Stimulated activated CD4-positive, alpha-beta T cell treated with anti-CD3 and anti-CD28 coated beads, TNF-alpha, amount 100 ng/mL, for 48 hours (primary cell): ENCODE measurements at places on chromosomes 7 and 10.

- no peak for DNase-seq
Observed at GRCh38 chr10:130801784-130802183, 509.7 kb downstream of the TCERG1L start.

GRCh38 chr10:93850031-93851015 lies 43.5 kb upstream of the SLC35G1 start:
- no peak for DNase-seq

- DNase-seq = no peak
Observed at GRCh38 chr10:52463826-52464225, 149.7 kb downstream of the DKK1 start.

DNA sequence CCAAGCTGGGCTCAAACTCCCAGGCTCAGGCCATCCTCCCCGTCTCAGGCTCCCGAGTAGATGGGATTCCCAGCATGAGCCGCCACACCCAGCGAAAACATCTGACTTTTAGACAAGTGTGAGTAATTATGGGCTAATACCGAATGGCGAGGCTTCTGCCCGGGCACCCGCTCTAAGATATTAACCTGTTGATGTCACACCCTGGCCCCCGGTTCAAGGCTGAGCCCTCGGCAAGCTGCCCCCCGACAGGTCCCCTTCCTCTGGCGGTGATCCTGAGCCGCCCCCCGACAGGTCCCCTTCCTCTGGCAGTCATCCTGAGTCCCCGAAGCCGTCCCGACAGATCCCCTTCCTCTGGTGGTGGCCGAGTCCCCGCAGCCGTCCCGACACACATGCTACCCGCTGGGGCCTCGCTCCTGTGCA lies 5.2 kb downstream of the PSMG3 start:
- DNase-seq = no peak

- DNase-seq = no peak
Observed at GRCh38 chr10:118808601-118809356, 54.0 kb upstream of the CACUL1 start.

- DNase-seq = no peak
Observed at GRCh38 chr10:92027141-92027540, 103.6 kb downstream of the BTAF1 start.

DNA sequence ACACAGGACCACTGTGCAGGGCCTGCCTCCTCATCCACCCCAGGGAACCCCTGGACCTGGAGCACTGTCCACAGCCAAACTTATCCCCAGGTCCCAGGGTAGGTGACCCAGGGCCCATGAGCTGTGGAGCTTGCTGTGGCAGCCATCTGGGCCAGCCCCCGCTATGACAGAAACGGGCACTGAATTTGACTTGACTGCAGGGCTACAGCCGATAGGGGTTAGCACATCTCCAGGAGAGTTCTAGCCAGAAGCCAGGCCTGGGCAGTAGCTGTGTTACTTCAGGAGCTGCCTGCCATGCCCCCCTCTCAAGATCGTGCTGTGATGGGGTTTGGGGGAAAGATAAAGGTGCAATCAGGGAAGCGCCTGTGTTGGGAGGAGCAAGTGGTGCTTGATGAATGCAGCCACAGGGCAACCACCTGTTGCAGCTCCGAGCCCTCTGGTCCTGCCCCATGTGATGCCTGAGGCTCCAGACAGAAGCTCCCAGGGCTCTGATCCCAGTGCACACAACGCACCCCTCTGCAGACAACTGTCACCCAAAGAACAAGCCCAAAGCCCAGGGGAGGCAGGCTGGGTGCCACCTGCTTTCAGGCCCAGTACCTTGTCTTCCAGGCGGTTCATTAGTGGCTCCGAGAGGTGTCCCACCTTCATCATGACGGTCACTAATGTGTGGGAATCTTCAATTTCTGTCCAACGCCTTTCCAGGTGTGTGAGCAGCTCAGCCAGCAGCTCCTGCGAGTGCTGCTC lies 6.5 kb downstream of the TBRG4 start:
- DNase-seq = no peak

- DNase-seq = no peak
Observed at GRCh38 chr7:4667776-4668509, 14.2 kb upstream of the FOXK1 start.

- no peak for DNase-seq
Observed at GRCh38 chr7:103134836-103135554, 13.9 kb downstream of the NAPEPLD start.

- no peak for DNase-seq
Observed at GRCh38 chr7:107854989-107855388, 36.0 kb upstream of the DLD start.

- no peak for DNase-seq
Observed at GRCh38 chr10:72333112-72334015, 21.4 kb downstream of the DNAJB12 start.
